ENCODE measurements at places on chromosomes 7 and 10.

GRCh38 chr7:85119934-85120333, 66.9 kb downstream of the SEMA3D start:
- no peak for DNase-seq

- DNase-seq, result no peak
These were observed 30.1 kb upstream of the PTPRN2 start for GRCh38 chr7:158617737-158618128.

DNA sequence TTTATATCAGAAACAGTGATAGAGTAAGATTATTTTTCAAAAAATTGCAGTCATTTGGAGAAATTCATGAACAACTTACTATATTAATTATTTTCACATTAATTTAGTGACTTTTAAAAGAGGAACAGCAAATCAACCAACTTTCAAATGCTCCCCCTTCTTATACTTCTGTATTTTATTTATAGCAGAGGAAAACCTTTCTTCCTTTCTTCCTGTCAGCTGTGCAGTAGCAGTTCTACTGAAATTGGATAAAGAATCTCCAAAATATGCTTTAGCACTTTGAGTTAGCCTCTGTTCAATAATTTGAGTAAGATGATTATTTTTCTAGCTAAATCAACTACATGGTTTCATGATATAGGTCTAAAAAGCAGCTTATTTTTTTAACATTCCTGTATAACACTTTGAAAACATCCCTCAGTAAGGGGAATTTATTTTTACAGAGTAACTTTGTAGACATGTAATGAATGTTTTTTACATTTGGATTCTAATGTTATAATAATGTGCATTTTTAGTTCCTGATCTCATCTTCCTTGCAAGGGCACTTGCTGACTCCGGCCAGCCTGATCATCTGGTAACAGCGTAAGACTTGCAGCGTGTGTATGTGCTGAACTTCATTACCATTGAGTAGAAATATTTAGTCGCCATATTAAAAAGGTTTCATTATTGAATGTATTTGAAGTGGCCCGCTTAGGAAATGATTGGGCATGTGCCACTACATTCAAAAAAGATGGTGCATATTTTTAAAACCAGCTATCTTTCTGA, 158.3 kb upstream of the HDAC9 start:
- peak; percentile 85 for DNase-seq

- no peak for DNase-seq
These were observed 185.6 kb downstream of the LRRC4 start for GRCh38 chr7:127845522-127846214.

DNA sequence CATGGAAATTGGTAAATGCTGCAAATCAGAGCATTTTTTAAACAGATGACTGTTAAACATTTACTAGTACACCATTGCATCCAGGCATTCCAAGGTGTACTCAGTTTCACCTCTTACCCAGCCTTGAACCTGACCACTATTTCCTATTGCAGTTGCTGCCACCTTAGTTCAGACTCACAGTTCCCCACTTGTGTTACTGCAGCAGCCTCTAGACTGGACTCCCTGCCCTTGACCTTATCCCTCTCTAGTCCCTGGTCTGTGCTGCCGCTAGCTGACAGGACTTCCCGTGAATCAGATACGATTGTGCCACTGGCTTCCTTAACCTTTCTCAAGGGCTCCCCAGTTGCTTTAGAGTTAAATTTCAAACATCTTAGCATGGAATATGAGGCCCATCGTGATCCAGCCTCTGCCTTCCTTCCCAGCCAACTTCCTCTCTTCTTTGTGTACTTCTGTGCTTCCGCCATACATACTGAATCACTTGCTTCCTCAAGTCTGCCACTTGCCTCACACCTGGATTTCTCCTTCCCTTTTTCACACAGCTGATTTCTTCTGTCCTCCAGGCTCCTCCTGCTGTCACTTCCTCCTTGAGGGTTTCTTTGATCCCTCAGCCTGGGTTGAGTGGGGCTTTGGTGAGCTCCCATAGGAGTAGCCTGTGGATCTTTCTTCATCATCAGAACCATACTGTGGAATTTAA, 118.7 kb upstream of the GJD4 start:
- peak; percentile 80 for DNase-seq

- DNase-seq, result peak; percentile 19
These were observed 31.0 kb downstream of the MKI67 start for GRCh38 chr10:128095027-128095752.
